H54 (cell line): ENCODE measurements at places on chromosomes 11 and 22.

GRCh38 chr11:67418476-67419281 is 3.2 kb downstream of the CARNS1 start:
- DNase-seq = no peak

DNA sequence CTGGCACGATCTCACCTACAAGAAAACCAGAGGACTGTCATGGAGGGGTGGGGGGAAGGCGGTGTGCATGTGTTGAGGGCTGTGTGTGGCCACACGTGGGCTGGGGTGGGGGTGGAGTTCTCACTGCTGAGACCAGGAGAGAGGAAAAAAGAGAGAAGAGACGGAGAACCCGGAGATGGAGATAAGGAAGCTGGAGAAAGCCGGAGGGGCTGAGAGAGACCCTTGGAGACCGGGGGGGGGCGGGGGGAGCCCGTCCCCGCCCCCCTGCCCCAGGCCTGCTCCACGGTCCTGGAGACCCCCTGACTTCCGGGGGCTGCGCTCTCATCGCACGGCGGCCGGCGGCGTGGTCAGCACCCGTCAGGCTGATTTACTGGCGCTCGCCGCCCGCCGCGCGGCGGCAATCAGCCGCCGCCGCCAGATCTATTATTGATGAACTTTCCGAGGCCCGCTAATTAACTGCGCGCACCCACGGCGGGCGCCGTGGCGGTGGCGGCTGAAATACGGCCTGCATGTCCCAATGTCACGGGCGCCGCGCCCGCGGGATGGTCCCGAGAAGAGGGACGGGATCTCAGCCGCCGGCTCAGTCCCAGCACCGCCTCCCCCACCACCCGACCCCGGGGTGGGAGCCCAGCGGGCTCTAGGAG is 187.4 kb downstream of the MN1 start:
- no peak for DNase-seq

DNA sequence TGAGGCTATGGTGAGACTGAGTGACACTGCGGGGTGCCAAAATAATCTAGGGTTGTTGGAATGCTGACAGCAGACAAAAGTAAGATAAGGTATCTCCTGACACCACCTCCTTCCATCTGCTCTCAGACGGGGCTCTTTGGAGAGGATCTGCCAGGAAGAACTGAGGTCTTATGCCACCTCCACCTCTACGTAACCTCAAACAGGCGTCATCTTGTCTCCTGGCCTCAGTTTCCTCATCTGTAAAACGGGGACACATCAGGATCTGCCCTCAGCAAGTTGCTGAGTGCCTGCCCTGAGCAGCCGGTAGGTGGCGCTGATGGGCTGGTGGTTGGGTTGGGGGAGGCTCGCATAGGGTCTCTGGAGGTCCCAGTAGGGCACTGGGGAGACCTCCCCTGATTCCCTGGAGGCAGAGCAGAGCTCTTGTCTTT is 1.7 kb upstream of the MYEOV start:
- DNase-seq = no peak

DNA sequence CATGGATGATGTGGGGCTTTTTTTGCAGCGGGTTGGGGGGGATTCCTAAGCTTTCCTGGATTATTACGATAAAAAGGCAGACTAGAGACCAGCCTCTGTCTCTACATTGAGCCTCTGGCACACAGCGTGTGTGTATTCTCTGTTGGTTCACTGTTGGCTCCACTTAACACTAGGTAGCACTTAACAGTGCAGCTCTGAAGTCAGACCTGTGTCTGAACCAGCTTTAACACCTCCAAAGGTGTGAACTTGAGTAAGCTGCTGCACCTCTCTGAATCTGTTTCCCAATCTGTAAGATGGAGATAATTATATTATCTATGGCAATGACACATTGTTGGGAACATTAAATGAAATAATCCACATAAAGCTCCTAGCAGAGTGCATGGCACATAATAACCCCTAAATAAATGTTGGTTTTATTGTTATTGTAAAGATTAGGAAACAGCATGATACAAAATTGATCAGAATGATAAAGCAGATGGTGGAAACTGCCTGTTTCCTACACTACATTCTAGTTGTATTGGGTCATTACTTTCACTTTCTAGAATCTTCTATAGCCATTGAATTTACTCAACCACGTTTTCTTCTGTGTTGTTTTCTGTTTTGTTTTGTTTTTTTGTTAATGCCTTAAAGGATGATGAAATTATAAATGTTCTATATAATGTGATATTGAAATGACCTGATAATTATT is 108.4 kb downstream of the ARL14EP start:
- no peak for DNase-seq

DNA sequence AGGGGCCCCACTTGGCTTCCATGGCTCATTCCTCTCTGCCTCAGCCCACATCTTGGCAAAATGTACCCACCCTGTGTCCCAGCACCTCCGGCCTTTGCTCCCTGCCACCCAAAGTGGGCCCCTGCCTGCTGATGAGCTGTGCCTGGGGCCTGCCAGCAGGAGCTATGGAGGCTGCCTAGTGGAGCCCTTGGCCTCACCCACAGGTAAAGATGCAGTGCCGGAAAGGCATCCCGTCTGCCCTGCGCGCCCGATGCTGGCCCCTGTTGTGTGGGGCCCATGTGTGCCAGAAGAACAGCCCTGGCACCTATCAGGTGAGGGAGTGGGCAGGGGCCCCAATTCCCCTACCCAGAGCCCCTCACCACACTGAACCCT is 1.3 kb downstream of the TBC1D10C start:
- DNase-seq = no peak

GRCh38 chr22:17135153-17135760 is 14.1 kb upstream of the TMEM121B start:
- no peak for DNase-seq

GRCh38 chr11:102705626-102706025 is at the start of gene MMP27:
Gene MMP27 (minus strand): TSS chr11:102705769. CDS start chr11:102705714, 55 bp downstream.
- DNase-seq = no peak

DNA sequence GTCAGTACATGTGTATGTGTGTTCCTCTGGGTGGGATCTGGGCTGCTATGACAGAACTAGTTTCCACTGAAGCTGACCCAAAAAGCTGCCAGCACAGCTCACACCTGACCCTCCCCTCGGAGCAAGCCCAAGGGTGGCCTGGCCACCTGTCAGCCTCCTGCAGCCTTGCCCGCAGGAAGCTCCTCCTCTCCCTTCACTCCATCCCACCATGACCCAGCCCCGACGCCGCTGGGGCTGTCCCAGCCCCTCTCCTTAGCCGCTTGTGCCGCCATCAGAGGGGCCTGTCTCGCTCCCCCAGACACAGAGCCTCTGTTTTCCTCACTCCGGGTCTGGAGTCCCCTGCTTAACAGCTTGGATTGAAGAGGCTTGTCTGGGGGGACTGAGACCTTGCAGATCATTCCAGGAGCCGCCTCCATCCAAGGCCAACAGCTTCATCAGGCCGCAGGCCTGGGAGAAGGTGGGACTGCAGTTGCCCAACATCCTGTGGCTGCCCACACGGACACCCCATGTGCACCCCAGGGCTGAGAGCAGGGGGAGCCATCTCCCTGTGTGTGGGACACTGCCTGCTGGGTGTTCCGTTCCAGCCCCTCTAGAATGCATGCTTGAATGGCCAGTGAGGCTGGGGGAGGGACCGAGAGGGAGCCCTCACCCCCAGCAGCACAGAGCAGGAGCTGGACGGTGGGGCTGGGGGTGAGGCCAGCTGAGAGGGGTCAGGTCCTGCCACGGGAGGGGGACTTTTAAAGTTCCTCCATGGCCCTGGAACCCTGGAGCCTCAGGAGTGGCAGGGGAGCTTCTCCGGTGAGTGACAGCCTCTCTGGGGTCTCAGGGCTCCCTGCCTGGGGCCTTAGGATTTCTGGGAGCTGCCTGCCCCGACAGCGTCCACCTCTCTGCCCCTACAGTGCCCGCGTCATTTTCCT is 696 bp downstream of the MRGPRF start:
- DNase-seq = no peak

DNA sequence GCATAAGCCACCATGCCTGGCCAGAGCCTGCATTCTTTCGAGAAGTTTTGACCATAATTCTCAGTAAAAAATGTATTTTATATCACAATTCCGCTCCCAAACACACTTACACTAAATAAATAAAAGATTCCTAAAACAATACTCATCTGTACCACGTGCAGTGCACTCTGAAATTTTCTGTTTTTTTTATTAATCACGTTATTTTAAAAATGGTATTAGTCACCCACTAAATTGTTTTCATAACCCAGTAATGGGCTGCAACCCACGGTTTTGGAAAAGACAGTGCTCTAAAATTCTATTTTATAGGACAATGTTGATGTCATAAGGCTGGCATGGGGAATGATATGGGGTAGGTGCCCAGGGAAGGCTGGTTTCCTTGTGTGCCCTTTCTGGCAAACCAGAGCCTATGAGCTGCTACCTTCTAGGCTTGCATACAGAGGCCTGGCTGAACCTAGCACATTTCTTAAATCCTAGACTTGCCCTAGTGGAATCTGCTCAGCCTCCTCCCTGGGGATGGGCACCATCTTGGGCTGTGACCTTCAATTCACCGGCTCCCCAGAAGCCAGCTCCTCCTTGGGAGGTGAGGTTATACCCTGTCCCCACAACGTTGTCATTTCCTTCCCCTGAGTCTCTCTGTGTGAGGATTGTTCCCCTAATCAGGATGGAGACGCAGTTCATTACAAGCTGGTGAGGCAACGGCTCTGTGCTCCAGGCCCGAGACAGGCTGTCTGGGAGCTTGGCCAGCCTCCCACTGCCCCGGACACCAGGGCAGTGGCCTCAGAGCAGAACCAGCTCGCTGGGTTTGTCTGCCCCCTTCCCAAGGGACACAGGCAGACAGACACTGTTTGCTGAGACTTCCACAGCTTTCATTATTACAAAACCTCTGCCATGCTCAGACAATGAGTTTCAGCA is 116.5 kb upstream of the NAV2 start:
- peak; percentile 72 for DNase-seq

DNA sequence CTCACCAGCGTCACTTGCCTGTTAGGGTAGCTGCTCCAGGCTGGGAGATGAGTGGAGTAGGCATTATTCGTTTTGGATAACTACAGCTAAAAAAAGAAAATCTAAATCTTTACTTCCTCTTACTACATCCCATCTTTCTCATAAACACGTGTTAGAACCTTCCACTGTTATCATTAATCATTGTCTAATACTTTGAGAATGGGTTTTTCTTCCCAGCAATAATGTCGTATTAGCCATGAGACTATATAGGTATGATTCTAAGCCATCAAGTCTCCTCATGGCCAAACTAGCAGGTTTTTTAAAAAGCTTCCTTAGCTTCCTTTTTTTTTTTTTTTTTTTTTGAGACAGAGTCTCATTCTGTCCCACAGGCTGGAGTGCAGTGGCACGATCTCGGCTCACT is 3.9 kb upstream of the TEF start:
- no peak for DNase-seq

GRCh38 chr22:17897426-17897825 is 123.2 kb upstream of the BID start:
- DNase-seq = no peak

DNA sequence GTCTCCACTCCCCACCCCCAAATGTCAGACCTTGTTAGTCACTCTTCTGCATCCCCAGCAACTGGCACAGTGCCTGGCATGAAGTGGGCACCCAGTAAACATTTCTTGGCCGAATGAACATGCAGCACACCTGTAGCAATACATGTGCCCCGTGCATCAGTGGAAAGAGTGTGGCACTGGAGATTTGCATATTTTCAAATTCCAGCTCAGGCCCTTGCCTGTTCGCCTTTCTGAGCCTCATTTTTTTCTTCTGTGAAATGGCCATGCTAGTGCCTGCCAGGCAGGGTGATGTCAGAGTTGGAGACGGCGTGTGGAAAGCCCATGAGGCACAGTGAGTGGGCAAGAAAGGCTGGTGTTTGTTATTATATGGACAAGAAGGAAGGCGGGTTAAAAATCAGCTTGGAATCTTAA is 38.7 kb downstream of the CD82 start:
- DNase-seq = no peak

DNA sequence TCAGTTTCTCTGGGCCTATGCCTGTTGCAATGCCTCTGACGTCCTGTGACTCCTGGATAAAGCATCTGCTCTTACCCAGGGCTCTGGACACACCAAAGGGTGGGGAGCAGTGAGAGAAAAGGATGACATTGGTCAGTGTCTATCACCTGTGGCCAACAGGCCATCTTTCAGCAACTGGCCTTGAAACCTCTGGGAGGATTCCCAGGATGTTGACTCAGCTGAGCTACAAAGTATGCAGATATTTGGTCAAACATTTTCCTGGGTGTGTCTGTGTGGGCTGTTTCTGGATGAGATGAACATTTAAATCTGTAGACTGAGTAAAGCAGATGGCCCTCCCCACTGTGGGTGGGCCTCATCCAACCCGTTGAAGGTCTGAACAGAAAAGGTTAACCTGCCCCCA is 149.9 kb downstream of the SPATA19 start:
- no peak for DNase-seq

- peak; percentile 36 for DNase-seq
Measured at GRCh38 chr11:15074206-15075161, 1.1 kb downstream of the CALCB start.

GRCh38 chr11:34303028-34303570 is 54.7 kb downstream of the ABTB2 start:
- DNase-seq = no peak

GRCh38 chr22:34784056-34784455 is 281.9 kb upstream of the ISX start:
- no peak for DNase-seq

GRCh38 chr11:103279821-103280220 is 170.6 kb downstream of the DYNC2H1 start:
- DNase-seq = no peak

DNA sequence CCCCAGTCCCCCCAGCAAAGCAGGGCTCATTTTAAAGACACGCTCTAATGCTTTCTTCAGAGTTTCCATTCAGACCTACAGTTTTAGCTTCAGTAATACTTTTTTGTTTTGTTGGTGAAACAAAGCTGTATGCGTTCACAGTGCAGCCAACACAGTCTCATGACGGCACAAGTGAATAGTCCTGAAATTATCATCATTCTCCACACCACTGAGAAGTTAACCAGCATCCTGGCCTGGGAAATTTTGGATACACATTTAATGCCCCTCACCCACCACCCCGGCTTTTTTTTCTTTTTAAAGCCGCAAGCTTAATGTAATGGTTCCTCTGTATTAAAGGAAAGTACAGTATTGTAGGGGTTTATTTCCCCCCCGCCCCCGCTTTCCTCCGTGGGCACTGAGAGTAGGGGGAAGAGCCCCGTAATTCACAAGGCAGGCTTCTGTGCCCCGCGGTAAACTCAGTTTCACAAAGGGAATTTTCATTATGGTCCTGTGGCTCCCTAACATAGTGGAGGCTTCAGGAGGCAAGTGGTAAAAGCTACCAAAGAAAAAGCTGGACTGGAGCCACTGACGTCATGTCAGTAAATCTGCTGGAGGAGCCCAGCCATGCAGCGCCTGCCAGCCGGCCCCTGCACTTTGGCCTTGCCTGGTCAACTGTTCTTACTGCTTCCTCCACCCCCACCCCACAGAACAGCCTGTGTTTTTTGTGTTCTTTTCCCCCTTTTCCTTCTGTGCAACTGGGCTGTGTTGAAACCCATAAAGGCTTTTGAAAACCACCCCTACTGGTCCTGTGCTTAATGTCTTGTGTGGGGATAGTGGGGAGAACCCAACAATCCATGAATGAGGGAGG is 18.2 kb downstream of the TEAD1 start:
- no peak for DNase-seq

GRCh38 chr22:41983513-41984405 is 14.5 kb downstream of the SEPTIN3 start:
- DNase-seq = no peak
